Activated T-helper 1 cell treated with anti-CD3 and anti-CD28 coated beads, Interleukin-2, amount 50 U/mL, for 16 hours (primary cell): ENCODE measurements at places on chromosomes 6 and 20.

GRCh38 chr6:89723046-89723445 lies 84.5 kb upstream of the LYRM2 start:
- DNase-seq = no peak

DNA sequence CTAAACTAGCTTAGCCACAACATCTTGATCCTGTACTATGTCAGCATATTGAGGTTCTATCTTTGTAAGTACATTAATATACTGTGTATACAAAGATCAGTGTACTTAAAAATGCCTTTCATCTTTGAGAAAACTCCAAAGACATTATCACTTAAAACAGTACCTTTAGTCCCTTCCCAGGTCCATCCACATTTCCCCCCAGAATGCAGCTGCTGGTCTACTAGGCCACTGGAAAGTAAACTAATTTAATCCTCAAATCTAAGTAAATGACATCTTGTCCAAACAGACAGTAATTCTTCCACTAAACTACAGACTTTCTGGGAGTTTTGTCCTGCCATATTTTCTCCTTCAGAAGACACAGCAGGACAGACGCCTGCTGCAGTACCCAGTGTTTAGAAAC lies 68.7 kb downstream of the SYCP2 start:
- DNase-seq = no peak

- DNase-seq = no peak
Measured at GRCh38 chr6:163954088-163954775, 539.7 kb downstream of the QKI start.

GRCh38 chr6:132910759-132911158 lies 96.4 kb downstream of the RPS12 start:
- DNase-seq = no peak

DNA sequence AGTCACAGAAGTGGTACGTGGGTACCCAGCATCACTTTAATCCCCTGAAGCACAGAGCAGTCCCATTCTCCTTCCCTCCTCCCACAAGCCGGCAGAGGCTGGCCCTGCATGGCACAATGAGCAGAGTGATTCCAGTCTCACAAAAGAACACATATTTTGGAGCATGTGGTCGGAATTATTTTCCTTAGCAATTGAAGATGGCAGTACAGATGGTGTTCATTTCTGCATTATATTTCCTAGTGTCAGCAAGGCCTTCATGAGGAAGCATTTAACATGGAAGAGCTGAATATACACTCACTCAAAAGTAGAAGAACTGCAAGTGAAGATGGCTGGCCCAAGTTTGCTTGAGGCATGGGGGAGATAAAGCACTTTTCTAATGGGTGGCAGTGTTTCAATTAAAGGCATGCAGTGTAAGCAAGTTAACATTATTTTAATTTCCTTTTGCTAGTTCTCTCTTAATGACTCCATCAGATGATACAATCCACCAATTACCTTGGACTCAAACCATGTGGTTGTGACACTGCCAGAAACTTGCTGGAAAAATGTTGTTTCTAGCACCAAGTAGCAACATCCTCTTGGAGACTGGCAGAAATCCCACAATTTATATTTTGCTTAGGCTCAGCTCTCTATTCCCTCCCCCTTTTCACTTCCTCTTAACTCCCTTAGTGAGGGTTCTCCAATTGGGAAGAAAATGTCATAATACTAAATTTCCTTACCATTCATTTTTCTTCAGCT lies 74.4 kb downstream of the ARHGAP18 start:
- no peak for DNase-seq

DNA sequence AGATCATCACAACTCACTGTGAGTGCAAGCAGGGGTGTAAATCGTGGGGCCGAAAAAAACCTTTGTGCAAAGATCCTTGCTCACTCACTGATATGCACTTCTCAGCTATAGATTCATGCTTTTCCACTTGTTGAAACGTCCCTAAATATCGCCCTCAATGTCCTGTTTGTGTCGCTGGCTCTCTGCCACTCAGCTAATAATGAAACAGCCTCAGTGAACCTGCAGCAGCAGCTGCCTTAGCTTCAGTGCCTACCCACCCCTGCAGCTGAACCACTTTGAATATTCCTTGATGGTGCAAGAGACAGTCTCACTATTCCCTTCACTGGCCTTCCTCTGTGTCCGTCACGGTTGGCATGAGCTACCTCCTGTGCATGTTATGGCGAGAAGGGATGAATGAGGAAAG lies 128.9 kb upstream of the NAA20 start:
- DNase-seq = no peak

- DNase-seq = no peak
Measured at GRCh38 chr20:54506643-54507042, 31.2 kb downstream of the DOK5 start.

GRCh38 chr6:118768904-118769325 lies 117.5 kb upstream of the CEP85L start:
- DNase-seq = no peak

DNA sequence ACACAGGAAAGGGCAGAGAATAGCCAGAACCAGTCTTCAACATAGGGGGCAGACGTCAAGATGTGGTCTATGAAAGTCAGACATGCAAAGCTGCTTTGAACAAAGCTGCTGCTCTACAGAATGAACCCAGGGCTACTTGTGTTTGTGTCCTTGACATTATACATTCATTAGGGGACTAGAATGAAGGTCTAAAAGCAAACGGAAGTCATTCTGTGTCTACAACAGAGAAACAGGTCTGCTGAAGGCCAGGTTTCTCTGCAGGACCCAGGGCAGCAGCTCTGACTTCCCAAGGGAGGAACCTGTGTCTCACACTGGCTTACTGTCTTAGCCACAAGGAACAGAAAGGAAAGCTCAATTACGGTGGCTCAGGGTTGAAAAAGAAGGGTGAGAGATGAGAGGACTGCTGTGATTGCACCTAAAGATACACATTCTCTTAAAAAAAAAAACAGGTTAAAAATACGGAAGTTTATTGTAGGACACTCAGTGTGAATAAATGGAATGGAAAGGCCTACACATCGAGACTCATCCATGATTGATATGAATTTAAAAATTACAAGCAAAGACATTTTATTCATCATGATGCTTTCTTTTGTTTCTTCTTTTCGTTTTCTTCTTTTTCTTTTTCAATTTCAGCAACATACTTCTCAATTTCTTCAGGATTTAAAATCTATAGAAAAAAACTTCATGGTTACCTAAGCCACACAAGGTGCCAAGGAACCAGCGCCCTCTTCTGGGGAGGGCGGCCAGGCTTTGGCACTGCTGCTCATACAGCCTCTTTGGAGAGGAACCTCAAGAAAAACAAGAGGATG lies 6.7 kb downstream of the PSMA7 start:
- DNase-seq = peak; percentile 37

DNA sequence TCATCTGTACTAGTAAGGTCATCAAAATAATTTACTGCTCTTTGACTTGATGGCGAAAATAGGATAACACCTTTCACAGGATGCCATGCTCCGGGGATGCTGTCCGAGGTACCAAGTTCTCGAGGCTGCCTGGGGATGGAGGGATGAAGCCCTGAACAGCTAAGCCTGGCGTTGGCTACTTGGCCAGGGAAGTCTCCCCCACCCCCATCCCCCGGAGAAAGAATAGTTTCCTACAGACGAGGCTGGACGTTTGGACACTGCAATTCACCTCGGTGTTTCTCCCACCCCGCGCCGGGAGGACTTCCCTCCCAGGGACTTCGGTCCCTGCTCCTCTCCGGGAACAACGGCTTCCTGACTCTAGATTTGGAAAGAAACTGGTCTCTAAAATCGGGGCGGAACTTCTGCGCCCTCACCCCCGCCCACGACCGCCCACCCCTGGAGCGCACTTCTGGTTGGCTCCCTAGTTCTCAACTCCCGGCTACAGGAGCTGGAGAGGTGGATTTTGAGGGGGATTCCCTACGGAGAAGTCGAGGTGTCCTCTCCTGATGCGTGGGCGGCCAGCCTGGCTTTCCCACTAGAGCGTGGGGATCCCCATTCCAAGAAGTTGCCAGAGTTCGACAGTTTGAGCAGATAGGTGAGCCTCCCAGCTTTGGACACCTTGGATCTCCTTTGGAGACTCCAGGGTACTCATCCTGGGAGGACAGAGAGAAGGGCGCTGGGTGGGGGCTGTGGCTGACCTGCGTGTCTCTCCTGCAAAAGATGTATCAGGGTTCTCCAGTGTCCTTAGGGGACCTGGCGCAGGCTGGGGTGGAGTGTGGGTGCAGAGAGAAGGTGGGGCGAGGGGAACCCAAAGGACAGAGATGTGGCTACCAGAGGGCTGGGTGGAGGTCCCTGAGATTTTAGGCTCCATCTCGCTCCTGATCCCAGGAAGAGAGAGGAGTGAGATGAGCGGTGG lies 1.1 kb downstream of the PCSK2 start:
- no peak for DNase-seq

DNA sequence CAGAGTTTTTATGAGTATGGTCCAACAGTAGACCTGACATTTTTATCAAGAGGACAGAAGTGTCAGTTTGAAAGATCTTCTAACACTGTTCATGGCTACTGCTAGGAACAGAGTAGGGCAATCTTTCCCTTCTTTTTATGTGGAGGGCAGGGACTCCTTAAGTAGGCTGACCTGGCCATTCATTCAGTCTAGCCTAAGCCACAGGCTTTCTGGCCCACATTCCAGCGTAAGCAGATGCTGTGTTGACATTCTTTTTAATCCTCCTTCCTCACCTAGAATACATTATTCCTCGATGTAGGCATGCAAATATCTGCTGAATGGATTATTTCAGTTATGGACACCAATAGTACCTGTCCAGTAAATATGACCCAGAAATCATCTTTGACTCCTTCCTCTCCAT lies 188.3 kb downstream of the ATXN1 start:
- no peak for DNase-seq
